Muscle of leg (tissue), 16 donors: ENCODE measurements at places on chromosomes 3 and 15.

DNA sequence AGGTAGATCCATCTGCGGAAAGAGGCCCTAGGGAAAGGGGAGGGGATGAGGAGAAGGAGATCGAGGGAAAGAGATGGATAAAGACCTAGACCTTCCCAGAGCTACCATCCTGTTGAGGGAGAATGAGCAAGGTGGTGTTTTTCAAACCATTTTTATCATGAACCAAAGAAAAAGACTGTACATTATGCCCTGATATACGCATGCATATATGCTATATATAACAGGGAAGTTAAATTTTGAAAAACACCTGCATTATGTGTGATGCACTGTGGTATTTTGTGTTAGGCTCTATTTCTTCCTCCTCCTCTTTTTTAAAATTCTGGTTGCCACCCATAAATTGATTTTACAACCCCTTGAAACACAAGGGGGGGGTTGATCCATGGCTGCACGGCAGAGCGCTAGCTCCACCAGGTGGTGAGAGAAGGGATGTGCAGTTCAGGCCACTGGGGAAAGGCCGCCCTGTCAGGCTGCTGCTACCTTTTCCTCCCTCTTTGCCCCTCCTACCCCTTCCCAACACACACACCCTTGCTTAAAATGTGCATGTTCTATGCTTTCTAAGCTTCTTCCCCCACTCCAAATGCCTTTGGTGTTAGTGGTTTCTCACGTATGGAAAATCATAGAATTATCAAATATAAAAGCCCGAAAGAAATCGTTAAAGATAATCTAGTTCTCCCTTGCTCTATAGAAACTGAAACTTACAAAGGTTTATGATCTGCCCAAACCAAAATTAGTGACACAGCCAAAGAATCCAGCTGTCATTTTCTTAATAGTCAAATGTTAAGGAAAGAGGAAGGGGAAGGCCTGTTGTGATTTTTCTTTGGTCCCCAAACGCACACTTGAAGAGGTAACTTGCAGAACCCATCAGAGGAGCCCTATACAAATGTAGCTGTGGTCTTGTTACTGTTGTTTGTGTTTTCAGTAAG is 262.0 kb upstream of the UMPS start:
- DNase-seq: peak; percentile 45

DNA sequence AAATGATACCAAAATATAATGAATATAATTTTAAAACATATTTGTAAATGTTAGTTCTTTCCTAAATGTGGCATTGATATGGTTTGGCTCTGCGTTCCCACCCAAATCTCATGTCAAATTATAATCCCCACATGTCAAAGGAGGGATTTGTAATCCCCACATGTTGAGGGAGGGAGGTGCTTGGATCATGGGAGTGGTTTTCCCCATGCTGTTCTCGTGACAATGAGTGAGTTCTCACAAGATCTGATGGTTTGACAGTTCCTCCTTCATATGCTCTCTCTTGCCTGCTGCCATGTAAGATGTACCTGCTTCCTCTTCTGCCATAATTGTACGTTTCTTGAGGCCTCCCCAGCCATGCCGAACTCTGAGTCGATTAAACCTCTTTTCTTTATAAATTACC is 12.0 kb downstream of the CGGBP1 start:
- DNase-seq: no peak

GRCh38 chr3:135576751-135577150 is 388.8 kb upstream of the PPP2R3A start:
- DNase-seq: no peak

- no peak for DNase-seq
These were observed 71.3 kb upstream of the CACNA1D start for GRCh38 chr3:53422954-53423698.

- no peak for DNase-seq
These were observed 14.5 kb upstream of the ARHGAP31 start for GRCh38 chr3:119279584-119280243.

DNA sequence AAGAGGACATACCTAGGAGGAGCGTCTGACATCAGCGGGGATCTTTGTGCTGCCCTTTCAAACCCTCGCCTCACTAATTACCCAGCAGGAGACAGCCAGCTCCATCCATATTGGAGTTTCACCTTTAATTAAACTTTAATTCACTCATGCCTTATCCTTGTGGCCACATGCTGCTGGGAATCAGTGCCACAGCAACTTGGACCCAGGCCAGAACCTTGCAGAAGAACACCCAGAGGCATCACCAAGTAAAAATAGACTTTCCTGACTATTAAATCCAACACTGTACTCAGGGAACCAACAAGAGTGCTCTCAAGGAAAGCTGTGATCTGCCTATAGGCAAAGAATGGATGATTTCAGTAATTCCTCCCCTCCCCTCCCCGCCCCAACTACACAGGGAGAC is 23.9 kb downstream of the EIF1B start:
- DNase-seq: no peak

- DNase-seq: peak; percentile 68
These were observed 322.1 kb downstream of the WDR72 start for GRCh38 chr15:53437366-53437765.

- no peak for DNase-seq
These were observed 62.3 kb downstream of the MEX3B start for GRCh38 chr15:81983497-81983896.

DNA sequence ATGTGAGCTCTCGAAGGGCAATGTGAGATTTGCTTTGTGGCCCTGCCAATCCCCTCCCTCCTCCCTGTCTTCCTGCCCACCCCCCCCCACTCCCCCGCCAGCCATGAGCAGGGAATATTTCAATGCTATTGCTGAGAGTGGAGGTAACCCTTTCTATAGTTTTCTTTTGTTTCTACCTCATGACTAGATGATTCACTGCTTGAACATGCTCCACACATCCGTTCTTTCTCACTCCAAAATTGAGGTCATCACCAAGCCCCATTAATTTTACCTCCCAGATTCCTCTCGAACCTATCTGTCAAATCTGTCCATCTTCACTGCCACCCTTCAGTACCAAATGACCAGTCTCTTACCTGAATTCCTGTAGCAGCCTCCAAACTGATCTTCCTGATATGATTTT is 12.2 kb downstream of the ZNF774 start:
- DNase-seq: no peak
